Skin of body (tissue), 3 donors: ENCODE measurements at places on chromosomes 12 and 14. TPM values are rescaled to one million over a fixed set of nuclear protein-coding genes. Genes with fewer than 3 reads are reported as not detected.

FOXG1 gene
- not detected for total RNA-seq

RASSF9 gene
- total RNA-seq: 4.9 TPM

KLRG1 gene
- total RNA-seq: 1.6 TPM

MYH7 gene
- 84.4 TPM for total RNA-seq

MANSC4 gene
- total RNA-seq: not detected

TAS2R13 gene
- total RNA-seq: 6.2 TPM
